ENCODE measurements at places on chromosomes 6 and 20.

- DNase-seq: no peak
These were observed 29.8 kb downstream of the DAAM2 start for GRCh38 chr6:39821742-39822532.

DNA sequence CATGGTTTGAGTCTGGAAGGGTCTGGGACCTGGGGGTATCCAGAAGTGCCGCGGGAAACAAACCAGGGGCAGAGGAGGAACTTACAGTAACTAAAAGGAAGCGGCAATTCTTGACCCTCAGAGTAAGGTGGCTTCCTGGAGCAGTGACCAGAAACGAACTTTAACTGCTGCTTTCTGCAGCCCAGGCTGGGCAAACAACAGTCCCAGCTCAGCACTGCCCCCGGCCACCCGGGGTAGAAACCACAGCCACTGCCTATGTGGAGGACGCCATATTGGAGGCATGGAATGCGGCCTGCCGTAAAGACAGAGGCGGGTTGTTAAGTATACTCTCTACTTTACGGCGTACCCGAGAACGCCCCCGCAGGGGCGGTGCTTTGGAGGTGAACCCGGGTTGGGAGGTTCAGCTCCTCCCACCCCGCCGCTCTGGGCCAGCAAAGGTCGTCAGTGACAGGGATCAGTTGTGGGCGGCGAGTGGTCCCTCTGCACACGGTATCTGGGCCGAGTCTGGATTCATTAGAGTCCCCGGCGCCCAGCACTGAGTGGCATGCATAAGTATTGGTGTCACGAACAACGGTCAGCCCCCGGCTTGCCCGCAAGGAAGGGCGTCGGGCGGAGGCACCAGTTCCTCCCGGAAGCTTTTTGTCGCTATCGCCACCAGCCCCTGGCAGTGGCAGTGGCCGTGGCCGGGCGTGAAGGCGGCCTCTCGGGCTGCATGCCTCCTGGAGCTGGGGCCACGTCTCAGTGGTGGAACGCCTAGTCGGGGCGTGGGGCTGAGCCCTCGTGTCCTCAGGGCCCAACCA, at the start of gene PDSS2:
TSS of gene PDSS2 (minus strand) at position 282 of the 800 bp plus-strand sequence. CDS start at position 3, 279 bp downstream.
- DNase-seq: peak; percentile 98

DNA sequence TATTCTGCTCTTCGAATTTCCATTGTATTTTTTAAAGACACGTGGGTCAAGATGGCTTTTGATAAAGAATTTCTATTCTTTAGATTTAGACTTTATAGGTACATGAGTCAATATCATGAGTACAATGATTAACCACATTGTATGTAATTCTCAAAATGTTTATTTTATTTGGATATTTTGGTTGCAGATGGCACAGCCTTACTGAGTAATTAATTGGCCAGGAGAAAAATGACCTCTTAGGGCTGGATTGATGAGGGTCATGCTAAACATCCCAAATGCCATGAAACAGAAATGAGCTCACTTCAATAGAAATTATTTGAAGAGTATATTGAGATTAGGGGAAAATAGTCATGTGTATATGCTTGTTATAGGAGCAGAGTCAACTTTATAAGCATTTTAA, 131.2 kb upstream of the CCN2 start:
- no peak for DNase-seq

GRCh38 chr6:91213229-91213901, 626.5 kb upstream of the MAP3K7 start:
- no peak for DNase-seq

DNA sequence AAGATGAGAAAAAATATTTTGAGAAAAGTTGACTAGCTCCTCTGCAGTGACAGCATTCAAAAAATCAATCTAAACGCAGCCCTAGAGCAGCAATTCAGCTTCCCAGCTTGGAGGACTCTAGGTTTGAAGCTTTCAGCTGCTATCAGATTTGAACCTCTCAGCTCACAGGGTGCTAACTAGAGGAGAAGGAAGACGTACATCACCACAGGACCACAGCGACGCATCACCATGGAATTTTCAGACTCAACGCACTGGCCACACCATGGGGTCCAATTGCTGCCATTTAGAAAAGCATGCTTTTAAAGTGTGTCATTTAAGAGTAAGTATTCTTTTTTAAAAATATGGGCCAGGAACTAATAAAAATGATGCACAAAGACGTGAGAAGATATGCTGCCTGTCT, 45.0 kb upstream of the FUCA2 start:
- no peak for DNase-seq

- no peak for DNase-seq
These were observed 45.4 kb downstream of the MYB start for GRCh38 chr6:135226537-135226936.

DNA sequence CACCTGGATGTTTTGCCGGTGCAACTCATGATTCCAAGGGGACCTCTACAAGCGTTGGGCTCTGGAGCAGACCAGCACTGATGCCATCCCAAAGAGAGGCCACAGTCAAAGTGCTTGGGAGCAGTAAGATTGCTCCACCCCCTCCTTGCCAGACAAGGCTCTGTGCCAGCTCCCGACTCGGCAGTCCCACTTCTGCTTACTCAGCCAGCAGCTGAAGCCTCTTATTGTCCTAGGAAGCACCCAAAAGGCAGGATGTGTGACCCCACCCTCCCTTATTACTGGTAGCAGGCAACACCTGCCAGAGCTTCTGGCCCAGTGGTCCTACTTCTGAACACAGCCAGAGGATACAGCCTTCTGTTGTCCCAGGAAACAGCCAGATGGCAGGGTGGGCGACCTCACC, 614.2 kb downstream of the TENT5A start:
- no peak for DNase-seq

DNA sequence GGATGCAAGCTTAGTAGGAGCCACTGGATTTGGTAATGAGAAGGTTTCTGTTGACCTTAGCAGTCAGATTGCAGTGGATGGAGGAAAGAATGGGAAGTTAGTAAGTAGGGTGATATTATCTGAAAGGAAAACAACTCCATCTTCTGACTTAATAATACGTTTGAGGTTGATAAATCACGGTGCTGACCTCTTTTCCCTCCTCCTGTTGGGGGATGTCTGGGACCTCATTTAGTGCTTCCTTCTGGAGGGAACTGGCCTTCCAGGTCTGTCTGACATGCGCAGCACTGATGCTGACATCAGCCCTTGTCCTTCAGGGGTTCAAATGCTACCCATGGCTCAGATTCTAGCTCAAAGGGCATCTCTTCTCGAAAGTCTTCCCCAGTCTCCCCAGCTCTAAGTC, 48.2 kb upstream of the AKAP12 start:
- no peak for DNase-seq

- DNase-seq: no peak
These were observed 95.7 kb downstream of the SHLD1 start for GRCh38 chr20:5845681-5846615.

GRCh38 chr20:62766716-62767115, 29.6 kb upstream of the MRGBP start:
- DNase-seq: no peak

DNA sequence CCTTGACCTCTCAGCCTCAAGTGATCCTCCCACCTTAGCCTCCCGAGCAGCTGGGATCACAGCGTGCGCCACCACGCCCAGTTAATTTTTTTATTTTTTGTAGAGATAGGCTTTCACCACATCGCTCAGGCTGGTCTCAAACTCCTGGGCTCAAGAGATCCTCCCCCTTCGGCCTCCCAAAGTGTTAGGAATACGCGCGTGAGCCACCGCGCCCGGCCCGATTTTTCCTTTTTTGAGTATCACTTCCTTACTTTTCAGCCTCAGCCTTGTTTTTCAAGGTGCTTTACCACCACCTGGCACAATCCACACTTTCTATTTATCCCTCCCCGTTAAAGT, 791 bp upstream of the STX11 start:
- no peak for DNase-seq

GRCh38 chr20:18233408-18233943, 54.9 kb upstream of the ZNF133 start:
- no peak for DNase-seq

Measured in germinal center (tissue), 1 donor.